ENCODE measurements at places on chromosomes 13 and 19. TPM values are rescaled to one million over a fixed set of nuclear protein-coding genes. Genes with fewer than 3 reads are reported as not detected.

DNA sequence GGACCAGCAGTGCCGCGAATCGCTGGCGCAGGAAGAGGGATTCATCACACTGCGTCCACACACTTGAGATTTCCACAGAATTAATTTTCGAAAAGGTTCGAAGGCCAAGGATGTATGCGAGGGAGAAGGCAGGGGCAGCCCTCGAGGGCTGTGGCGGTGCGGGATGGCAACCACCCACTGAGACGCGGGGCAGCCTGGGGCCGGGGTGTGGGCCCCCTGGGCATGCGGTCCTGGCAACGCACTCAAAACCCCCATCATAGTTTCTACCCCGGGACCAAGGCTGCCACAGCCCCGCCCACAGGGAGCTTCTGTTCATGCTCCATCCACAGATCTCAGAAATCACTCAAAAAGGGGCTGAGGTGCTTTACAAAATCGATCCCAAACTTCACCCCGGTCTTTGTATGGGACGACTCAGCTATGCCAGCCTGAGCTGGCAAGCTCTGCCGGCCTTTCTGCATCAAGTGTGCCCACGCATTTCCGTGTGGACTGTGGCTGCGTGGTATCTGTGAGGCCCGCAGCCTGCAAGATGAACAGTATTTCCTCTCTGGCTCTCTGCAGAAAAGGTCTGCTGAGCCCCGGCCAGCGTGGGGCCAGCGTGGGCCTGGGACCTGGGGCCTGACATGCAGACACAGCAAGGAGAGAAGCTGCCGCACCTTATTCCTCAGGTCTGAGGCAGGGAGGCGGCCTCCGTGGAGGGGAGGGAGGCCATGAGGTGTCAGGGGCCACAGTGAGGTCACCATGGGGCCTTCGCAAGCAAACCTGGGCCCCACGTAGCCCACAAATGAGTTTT lies 19.2 kb downstream of the ZNF787 start:
- no peak for DNase-seq

DNA sequence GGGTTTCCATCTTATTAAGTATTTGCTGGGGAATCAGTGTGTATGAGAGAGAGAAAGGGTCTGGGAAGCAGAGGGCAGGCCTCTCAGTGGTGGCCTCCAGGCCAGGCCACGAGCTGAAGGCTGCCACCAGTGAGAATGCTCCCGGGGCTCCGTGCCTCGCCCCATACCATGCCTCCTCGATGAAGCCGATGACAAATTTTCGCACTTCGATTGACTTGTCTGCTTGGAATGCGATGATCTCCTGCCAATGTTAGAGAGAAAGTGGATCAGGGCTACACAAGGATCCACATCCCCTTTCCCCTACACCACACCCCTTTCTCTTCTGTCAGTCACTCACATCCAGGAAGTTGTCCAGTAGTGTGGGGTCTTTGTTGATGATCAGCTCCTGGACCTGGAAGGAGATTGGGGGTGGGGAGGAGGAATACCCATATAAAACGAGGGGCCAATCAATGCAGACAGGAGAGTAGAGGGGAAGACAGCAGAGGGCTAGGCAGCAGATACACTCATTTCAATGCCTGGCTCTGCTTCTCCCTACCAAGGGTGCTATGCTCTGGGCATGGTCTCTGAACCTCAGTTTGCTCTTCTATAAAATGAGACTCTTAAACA lies 10.7 kb downstream of the SYMPK start:
- DNase-seq = no peak

DNA sequence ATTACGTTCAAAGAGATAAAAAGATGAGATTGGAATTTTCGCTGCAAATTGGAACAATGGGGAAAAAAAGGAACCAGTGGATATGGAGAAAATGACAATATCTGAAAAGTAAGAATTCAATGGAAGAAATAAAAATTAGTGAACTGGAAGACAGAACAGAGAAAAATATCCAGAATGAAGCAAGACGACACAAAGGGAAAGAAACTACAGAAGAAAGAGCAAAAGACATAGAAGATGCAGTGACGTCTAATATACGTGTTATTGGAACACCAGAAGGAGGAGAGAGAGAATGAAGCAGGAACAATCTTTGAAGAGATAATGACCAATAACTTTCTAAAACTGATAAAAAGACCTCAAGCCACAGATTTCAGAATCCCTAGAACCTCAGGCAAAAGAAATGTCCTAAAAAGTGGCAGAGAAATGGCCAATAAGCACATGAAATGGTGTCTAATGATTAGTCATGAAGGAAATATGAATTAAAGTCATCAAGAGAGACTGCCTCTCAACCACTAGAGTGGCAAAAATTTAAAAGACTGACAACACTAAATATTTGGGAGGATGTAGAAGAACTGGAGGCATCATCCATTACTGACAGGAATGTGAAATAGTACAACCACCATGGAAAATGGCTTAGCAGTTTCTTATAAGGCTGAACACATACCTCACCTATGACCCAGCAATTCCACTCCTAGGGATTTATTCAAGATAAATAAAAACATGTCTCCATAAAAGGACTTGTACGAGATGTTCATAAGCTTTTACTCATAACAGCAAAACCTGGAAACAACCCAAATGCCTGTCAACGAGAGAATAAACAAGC lies 56.5 kb downstream of the GADD45B start:
- DNase-seq = no peak

DNA sequence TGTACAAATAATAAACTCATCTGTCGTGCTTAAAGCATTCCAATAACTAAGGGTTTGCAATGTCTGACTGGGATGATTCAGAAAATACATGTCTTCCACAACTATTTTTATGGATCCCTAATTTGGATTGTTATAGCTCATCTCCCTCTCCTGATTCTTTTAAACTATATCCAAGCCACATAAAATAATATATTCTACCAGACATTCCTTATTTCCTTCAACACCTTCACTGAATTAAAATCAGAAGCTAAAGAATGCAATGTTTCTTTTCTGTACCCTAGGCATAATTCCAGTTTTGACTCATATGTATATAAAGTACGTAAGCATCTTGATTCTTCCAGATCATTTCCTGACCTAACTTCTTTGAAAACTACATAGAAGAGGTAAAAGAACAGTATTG lies 420.4 kb downstream of the EFNB2 start:
- DNase-seq = no peak

DNA sequence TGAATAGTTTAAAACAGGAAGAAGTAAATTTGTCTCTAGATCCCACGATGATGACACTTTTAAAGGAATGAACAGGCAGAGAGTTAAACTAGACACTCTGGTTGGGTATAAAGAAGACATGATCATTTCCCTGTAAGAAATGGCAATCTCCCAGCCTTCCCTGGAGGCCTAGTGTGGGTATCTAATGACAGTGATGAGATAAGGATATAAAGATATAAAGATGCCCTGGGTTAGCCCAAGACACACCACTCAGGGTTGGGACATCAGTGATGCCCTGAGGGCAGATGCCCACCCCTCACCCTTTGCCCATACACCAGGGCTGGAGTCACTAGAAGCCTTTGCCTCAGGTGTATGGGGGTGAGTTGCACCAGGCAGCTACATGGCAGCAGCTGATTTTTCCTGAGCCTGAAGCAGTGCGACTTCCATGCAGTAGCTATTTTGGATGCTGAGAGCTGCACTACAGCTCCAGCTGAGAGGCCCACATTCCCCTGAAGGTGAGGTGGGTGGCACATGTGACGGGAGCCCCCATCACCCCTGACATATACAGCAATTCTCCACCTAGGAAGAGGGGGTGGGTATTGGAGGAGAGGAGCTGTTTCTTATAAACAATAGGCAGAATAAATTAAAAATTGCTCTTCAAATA lies 177.5 kb downstream of the NDFIP2 start:
- no peak for DNase-seq

DNA sequence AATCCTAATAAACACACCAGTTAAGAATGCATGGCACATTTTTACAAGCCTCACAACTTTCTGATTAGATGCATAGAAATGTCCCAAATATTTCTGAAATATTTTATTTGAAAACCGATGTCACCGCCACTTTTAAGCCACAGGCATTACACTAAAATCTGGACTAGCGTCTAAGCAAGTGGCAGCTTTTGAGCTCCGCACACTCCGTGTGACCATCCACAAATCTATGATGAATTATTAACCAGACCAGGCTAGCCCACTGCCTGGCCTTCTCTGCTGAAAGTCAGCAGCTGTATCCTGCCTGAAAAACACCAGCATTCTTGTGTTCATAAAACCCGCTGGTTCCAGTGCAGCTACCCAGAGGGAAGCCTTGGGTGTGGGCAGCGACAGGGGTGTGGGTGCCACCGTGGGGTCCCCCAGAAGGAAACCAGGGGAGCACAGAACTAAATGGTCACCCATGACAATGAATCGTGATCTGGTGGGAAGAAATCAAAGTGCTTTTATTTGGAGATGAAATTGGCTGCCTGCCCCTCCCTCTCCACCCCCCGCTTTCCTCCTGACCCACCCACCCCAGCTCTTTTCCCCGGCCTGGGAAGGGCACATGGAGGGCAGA lies 13.8 kb downstream of the RASA3 start:
- no peak for DNase-seq

GRCh38 chr13:39123578-39123977 lies 85.3 kb downstream of the NHLRC3 start:
- DNase-seq = no peak

DNA sequence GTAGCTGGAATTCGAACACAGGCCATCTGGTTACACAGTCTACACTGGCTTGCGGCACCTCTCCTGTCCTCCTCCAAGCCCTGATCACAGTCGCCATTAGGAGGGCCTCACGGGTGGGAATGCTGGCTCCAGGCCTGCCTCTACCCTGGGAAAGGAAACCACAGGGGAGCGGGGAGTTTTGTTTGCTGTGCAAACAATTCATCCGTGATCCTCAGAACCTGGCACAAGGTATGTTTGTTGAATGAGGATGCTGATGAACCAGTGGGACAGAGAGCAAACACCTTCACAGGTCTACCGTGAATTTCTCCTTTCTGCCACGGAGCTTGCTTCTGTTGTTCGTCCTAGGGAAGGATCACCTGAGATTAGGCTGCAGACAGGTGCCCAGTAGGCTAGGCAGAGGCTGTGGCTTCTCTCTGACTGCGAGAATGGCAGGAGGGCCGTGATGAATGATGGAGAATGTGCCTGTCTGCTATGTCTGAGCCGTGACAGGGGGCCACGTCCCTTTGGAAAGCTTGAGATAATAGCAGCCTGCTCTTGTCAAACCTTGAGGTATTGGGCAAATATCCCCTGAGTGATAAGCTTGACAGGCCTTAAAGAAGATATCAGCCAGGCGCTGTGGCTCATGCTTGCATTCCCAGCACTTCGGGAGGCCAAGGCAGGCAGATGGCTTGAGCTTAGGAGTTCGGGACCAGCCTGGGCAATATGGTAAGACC lies 36.7 kb downstream of the PIN1 start:
- DNase-seq = no peak

The TNNT1 gene
- total RNA-seq = 1.0 TPM

The CNFN gene
- not detected for total RNA-seq

The ACER1 gene
- total RNA-seq = 0.26 TPM

The RPL21 gene
- total RNA-seq = 916 TPM

The FCHO1 gene
- total RNA-seq = 70.6 TPM

The FREM2 gene
- total RNA-seq = 0.23 TPM

The NKPD1 gene
- total RNA-seq = 0.14 TPM
